ENCODE measurements at places on chromosomes 11 and 22.

DNA sequence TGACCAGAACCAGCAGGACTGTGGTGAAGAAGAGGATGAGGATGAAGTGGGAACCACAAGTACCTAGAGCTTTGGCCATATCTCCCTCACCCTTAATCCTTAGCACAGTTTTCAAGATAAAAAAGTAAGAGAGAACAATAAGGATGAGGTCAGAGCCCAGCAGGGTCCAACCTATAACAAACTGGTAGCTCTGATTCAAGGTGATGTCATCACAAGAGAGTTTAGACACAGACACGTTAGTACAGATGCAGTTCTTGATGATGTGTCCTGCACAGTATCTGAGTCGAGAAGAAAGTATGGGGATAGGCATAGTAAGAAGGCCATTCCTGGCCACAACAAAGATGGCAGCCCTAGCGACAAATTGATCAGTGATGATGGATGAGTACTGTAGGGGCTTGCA is 586 bp downstream of the OR56A5 start:
- no peak for DNase-seq

GRCh38 chr22:33049119-33049729 is 9.0 kb downstream of the SYN3 start:
- peak; percentile 7 for DNase-seq

DNA sequence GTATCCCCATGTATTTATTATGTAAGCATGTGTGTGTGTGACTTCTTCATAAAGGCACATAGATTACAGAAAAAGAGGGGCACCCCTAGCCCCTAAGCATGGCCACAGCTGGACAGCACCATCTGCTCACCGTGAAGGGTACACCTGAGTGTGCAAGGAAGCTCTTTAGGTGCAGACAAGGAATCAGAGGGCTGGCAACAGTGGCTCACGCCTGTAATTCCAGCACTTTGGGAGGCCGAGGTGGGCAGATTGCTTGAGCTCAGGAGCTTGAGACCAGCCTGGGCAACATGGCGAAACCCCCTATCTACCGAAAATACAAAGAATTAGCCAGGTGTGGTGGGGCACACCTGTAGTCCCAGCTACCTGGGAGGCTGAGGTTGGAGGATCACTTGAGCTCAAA is 56.3 kb downstream of the DGCR2 start:
- DNase-seq: no peak

DNA sequence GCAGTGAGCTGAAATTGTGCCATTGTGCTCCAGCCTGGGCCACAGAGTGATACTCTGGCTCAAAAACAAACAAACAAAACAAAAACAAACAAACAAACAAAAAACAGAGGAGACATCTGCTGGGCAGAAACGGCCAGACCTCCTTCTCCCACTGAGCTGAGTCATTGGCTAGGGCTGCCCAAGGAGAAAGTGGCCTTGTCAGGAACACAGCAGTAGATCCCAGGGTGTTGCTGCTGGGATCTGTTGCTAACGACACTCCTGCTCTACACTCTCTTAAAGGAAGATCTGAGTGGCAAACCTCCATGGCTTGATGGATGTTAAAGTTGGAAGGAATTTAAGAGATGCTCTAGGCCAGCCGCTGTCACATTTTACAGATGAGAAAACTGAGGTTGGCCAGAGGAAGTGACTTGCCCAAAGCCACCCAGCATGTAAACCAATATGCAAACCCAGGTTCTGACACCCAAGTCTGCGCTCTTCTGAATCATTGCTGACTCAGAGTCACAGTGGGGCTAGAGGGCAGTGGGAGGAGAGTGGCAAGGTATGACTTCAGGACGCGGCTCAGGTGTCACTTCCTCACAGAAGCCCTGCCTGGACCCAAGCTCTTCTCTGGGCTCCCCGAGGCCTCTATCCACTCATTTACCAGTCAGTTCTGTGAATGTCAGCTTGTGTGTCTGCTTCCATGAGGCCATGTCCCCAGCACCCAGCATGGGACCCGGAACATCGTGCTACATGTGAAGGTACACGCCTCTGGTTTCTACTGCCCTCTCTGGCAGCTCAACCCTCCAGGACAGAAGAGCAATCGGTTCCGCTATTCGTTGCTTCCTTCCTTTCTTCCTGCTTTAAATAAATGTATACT is 11.3 kb upstream of the GDPD5 start:
- no peak for DNase-seq

GRCh38 chr11:115054570-115055538 is 376.5 kb downstream of the NXPE2 start:
- no peak for DNase-seq

- no peak for DNase-seq
Observed at GRCh38 chr11:22581354-22582150, 44.1 kb downstream of the FANCF start.

- DNase-seq: no peak
Observed at GRCh38 chr11:8011981-8012444, 24.9 kb downstream of the EIF3F start.

DNA sequence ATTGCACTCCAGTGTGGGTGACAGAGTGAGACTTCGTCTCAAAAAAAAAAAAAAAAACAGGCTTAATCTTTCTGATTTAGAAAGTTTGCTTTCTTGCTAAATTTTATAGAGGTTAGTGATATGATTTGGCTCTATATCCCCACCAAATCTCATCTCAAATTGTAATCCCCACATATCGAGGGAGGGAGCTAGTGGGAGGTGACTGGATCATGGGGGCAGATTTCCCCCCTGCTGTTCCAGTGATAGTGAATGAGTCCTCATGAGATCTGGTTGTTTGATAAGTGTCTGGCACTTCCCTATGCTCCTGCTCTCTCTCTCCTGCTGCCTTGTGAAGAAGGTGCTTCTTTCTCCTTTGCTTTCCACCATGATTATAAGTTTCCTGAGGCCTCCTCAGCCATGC is 90.9 kb downstream of the OSBP2 start:
- DNase-seq: no peak

Measured in stimulated activated CD4-positive, alpha-beta T cell treated with anti-CD3 and anti-CD28 coated beads, Interleukin-1b, Interleukin-23, amount 100 ng/mL, for 1 hour (primary cell).